ENCODE measurements at places on chromosomes 2 and 18.

- DNase-seq, result no peak
Measured at GRCh38 chr2:109009920-109010610, 21.0 kb upstream of the EDAR start.

- no peak for DNase-seq
Measured at GRCh38 chr2:70923378-70924015, 12.2 kb upstream of the ATP6V1B1 start.

DNA sequence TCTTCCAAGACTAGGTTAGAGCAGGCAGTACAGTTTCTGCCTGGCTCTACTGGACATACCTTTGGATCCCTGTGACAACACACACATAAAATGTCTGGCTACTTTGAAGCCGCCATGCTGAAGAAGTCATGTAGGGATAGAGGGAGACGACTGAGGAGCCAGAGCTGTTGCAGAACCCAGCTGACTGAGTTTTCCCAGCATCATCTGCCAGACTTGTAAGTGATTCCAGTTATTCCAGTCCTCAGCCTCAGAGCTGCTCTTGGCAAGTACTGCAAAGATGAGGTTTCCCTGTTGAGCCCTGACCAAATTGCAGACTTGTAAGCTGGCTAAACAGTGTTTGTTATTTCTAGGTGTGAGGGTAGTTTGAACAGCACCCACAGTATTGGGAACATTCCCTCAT is 31.5 kb upstream of the TSPYL6 start:
- no peak for DNase-seq

- DNase-seq, result no peak
Measured at GRCh38 chr2:136019825-136020224, 34.4 kb upstream of the DARS1 start.

DNA sequence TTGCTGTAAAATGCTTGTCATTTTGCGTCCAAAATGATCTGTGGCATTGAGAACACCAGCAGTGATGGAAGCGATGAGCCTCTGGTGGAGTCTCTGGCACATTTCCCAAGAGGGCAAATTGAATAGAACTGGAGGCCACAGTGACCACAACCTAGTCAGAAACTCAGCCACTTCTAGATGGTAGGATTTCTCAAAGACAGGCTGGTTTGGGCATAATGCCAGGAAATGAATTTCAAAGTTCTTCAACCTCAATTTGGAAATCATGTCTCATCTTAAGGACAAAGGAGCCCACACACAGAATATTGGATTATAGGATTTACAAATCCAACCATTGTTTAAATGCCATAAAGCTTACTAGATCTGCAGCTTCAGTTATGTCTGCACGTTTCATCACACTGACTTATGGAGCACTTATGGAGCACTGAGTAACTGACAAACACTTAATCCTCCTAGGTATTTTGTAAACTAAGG is 132.1 kb downstream of the COL6A3 start:
- DNase-seq, result no peak

- no peak for DNase-seq
Measured at GRCh38 chr2:140701726-140702125, 1429.1 kb downstream of the LRP1B start.

- no peak for DNase-seq
Measured at GRCh38 chr2:172709566-172710291, 25.9 kb upstream of the RAPGEF4 start.

DNA sequence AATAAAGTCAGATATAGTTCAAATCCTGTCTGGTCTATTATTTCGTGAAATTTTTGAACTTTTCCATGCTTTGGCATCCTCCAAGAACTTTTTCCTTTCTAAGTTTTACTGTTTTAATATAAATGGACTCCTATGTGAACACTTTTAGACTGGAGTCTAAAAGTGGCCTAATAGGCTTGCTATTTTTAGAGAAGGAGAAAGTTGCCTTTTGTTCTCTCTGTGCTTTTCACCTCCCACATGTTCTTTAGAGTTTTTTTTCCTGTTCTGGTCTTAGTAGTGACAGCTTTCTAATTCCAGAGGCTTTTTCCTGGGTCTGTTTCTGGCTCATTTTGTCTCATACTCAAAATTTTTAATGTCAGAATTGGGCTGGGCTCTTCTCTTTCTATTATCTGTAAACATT is 72.2 kb downstream of the ADAM23 start:
- DNase-seq, result no peak

- no peak for DNase-seq
Measured at GRCh38 chr2:155830817-155831579, 501.5 kb downstream of the NR4A2 start.

DNA sequence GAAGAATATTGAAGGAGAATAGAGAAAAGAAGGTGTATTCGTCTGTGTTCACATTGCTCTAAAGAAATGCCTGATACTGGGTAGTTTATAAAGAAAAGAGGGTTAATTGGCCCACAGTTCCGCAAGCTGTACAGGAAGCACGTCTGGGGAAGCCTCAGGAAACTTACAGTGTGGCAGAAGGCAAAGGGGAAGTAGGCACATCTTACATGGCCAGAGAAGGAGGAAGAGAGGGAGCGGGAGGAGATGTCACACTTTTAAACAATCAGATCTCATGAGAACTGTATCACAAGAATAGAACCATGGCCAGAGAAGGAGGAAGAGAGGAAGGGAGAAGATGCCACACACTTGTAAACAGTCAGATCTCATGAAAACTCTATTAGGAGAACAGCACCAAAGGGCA is 159.6 kb upstream of the TPO start:
- no peak for DNase-seq

GRCh38 chr18:49514577-49514976 is 27.5 kb upstream of the C18orf32 start:
- no peak for DNase-seq

DNA sequence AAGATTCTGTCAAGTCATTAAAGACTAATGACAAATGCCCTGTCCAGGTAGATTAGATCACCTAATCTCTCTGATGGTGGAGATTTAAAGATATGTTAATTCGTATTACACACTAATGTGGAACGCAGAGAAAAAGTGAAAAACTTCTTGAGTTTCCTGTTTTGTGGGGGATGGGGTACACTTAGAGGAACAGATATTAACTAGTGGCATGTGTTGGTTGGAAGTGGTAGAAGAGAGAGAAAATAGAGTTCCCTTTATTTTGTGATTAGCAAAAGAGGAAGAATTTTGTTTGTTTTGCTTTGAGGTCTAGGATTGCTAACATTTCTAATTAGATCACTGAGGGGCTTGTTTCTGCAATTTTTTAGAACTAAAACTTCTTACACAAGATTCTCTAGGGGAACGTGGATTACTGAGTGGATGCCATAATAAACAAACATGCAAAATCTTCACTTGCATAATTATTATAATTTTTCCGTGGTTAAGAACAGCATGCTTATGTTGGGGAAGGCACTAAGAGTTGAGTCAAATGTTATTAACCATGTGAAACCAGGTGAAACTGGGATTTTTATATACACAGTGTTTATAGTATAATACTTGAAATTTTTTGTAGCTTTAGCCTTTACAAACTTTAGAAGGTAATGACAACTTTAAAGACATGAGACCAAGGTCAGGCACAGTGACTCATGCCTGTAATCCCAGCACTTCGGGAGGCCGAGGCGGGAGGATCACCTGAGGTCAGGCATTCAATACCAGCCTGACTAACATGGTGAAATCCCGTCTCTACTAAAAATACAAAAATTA is 97.4 kb upstream of the STK17B start:
- no peak for DNase-seq

DNA sequence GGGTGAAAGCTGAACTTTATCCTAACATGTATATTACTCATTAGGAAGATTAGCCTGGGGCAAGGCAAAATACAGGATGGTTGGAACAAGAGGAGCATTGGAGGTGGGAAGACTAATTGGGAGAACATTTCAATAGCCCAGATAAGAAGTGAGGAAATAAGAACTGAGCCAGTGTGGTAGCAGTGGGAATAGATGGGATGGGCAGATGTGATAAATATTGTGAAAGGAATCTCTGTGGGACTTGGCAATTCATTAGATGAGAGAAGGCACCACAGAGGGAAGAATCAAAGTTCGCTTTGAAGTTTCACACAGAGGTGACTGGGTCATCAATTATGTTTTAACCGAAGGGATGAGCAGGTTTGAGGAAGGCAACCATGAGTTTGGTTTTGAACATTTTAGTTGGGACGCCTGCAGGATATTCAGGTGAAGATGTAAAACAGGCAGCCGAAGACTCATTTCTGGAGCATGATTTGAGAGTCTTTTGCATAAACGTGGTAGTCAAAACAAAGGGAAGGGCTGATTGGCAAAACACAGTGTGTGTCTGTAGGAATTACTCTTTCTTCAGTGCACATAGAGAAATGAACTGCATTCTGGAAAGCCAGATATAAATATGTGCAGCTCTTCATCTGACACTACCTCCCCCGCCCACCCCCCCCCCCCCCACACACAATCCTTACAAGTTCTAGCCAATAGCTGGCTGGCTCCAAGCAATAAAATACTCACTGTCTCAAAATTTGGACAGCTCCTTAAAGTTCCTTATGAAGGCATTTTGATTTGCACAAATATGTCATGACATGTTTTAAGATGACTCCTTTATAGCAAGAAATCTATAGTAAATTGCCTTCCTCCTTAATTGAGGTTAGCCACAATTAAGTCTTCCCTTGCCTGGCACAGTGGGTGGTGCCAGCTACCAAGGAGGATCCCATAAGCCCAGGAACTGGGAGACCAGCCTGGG is 1.9 kb upstream of the SLC1A4 start:
- no peak for DNase-seq

DNA sequence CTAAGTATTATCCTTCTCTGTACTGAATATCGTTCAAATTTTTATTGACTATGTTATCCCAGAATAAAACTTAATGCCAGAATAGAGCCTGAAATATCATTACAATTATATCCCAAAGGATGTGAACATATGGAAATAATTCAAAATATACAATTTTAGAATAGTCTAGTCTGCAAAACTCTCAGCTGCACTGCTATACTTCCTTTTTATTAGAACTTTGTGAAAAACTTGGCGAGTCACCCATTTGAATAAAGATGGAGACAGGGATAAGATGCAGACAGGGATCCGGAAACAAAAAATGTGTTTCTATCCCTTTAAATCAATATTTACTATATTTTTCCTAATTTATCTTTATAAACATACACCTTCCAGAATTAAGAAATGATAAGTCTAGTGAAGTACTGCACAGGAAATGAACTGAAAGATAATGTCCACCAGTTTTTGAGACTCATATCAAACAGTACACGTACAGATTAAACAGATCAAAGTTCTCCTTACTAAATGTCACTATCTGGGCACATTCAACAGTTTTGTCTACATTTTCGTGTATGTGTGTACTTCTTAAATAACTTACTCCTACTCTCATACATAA is 107.8 kb downstream of the MEP1B start:
- DNase-seq, result no peak

GRCh38 chr2:199603721-199604291 is 146.1 kb upstream of the SATB2 start:
- DNase-seq, result no peak

DNA sequence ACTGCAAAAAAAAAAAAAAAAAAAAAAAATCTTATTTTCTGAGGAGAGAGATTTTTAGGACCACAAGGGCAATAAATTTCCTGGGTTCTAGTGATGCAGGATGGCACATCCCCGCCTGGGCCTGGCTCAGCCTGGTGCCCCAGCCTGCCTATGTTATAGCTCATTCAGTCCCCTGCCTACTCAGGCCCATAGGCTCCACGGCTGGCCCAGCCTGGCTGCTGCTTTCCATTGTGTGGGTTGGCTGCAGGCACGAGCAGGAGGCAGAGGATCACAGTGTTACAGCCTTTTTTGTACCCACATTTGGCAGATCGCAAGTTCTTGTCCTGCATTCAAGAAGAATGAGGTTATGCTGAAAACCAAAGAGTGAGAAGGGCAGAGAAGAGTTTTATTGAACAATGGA is 2.8 kb upstream of the SULT6B1 start:
- DNase-seq, result no peak

GRCh38 chr2:16326711-16327300 is 338.8 kb downstream of the CYRIA start:
- no peak for DNase-seq

- no peak for DNase-seq
Measured at GRCh38 chr18:74429096-74429495, 28.0 kb downstream of the DIPK1C start.

GRCh38 chr18:55981712-55982475 is 393.9 kb upstream of the TCF4 start:
- DNase-seq, result no peak

- no peak for DNase-seq
Measured at GRCh38 chr2:181462033-181462432, 4.8 kb downstream of the ITGA4 start.

- DNase-seq, result no peak
Measured at GRCh38 chr2:46001290-46001689, 295.9 kb upstream of the EPAS1 start.

DNA sequence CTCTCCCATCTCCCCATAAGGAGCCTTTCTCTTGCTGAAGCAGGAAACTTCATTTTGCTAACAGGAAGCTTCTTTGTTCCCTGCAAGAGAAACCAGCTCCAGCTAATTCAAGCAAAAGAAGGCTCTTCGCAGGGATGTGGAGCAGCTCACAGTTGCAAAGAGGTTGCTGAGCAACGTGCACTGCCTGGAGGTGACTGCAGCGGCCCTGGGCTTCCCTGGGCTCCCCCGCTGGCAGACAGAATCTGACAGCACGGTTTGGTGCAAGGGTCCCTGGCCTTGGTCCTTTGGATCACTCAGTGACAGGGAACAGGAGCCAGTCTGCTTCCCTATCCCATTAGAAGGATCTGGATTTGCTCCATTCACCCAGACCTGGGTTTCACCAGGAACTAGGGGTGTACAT is 25.8 kb downstream of the GPR55 start:
- DNase-seq, result no peak

DNA sequence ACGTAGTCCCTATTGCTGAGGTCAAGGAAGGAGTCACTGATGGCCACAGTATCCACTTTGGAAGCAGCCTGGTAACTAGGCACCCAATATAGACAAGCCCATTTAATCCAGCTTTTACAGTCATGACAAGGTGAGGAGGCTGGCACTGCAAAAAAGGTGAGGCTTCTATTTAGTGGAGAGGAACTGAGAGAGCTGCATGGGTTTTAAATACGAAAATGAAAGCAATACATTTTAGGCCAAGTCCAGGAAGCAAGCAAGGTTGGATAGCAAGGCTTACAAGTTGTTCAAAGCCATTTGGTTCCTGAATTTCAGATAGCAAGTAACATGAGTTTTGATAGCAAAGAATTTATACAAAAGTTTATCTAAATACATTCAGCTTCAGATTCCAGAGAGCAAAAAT is 80.4 kb downstream of the SGPP2 start:
- DNase-seq, result no peak

- no peak for DNase-seq
Measured at GRCh38 chr2:237618449-237618848, 8.9 kb upstream of the LRRFIP1 start.

- no peak for DNase-seq
Measured at GRCh38 chr2:65294701-65295100, 67.1 kb downstream of the ACTR2 start.

GRCh38 chr18:13660510-13660909 is 65.8 kb downstream of the FAM210A start:
- DNase-seq, result no peak

GRCh38 chr2:216989340-216990129 is 129.7 kb upstream of the TNP1 start:
- DNase-seq, result no peak

- DNase-seq, result no peak
Measured at GRCh38 chr2:128639693-128640092, 321.0 kb upstream of the HS6ST1 start.

- no peak for DNase-seq
Measured at GRCh38 chr2:172241222-172241621, 138.5 kb upstream of the DLX2 start.

Measured in T-helper 17 cell (primary cell).